ENCODE measurements at places on chromosomes 11 and 22.

DNA sequence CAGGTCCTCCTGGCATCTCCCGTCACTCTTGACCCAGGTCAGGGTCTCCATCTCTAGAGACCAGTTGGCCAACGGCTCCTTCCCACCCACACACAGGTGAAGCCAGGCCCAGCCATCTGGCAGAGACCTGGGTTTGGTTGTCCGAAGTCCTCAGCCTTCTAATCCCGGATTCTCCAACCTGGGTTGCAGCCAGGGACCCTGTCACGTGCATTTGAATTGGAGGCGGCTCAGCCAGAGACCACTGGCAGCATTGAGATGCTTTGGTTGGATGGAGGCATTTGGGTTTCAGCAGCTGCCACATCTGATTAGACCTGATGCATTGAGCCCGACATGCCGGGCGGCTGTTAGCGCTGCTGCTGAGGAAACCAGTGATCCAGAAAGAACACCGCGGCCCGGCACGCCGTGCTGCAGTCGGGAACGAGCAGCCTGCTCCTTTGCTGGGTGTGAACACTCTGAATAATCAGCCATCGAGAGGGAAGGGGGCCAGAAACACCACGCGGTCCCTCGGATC lies 163.2 kb downstream of the BRD1 start:
- no peak for DNase-seq

DNA sequence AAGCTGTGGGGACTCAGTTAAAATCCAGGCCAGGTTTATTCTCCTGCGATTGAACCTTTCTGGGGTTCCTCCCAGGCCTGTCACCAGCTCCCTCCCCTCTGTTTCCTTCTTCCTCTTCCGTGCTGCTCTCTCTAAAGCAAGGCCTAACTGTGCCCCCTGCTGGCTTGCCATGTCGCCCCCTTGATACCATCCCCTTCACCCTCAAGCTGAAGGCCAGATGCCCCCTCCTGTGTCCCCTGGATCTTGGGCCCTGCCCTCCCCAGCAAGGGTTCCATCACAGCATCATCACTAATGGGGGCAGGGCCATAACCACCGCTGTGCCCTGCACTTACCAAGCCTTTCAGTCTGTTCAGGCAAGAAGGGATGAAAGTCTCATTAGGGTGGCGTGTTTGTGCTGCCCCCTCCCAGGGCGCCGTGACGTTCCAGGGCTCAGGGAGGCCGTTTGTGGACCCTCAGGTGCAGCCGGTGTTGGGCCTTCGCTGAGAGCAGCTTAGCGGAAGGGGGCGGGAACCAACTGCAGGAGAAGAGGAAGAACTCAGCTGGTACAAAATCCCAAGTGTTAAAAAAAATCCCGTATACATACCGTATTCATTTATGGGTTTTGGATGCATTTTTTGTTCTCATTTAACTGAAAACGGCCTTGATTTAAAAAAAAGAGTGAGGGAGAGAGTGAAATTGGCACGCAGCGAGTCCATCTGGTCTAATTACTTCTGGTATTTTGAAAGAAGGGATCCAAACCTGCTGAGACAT lies 69.9 kb downstream of the MPPED1 start:
- DNase-seq = no peak

DNA sequence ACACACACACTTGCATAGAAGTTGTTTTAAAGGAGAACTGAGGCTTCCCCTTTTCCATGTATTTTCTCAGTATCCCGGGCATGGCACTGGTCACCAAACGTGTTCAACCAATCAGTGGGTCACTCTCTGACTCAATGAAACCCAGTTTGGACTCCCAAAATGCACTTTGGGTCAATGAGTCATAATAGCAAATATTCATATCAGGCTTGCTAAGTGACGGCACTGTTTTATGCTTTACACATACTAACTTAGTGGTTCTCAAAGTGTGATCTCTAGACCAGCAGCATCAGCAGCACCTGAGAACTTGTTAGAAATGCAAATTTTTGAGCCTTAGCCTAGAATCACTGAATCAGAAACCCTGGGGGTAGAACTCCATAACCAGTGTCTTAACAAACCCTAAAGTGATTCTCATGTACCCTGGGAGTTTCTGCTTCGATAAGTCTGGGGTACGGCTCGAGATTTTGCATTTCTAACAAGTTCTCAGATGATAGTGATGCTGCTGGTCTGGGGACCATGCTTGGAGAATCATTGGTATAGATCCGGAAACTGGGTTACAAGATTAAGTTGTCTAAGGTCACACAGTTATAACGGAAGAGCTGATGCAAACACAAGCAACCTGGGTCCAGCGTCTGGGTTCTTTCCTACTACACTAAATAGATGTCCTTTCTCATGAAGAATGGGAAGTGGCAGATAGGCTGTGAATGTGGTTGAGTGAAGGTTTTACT lies 35.6 kb downstream of the ETS1 start:
- no peak for DNase-seq

DNA sequence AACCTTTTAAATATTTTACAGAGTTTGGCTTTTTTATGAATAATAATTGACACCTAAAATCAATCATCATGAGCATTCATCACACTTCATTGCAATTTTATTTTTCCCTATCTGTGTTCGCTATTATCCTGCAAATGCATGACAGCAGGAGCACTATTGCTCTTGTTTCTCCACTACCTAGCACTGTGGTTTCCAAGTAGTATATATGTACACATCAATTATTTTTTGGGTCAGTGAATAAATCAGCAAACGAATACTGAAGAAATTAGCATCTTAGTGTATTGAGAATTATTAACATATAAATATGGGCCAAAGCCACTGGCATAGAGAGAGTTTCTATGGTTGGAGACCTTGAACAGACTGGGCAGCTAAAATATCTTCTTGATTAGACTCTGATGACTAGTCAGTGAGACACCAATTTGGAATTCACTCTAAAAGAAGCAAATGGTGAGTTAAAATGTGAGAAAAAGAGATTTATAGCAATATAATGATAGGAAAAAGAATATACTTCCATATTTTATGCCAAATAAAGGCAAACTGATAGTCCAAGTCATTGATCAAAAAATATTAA lies 731.1 kb upstream of the LUZP2 start:
- DNase-seq = peak; percentile 17

- no peak for DNase-seq
Observed at GRCh38 chr11:132909021-132909606, 623.2 kb downstream of the OPCML start.

- peak; percentile 96 for DNase-seq
Observed at GRCh38 chr11:69444381-69445130, 36.9 kb upstream of the LINC01488 start.

- DNase-seq = peak; percentile 36
Observed at GRCh38 chr11:107916671-107917241, 11.5 kb upstream of the RAB39A start.

DNA sequence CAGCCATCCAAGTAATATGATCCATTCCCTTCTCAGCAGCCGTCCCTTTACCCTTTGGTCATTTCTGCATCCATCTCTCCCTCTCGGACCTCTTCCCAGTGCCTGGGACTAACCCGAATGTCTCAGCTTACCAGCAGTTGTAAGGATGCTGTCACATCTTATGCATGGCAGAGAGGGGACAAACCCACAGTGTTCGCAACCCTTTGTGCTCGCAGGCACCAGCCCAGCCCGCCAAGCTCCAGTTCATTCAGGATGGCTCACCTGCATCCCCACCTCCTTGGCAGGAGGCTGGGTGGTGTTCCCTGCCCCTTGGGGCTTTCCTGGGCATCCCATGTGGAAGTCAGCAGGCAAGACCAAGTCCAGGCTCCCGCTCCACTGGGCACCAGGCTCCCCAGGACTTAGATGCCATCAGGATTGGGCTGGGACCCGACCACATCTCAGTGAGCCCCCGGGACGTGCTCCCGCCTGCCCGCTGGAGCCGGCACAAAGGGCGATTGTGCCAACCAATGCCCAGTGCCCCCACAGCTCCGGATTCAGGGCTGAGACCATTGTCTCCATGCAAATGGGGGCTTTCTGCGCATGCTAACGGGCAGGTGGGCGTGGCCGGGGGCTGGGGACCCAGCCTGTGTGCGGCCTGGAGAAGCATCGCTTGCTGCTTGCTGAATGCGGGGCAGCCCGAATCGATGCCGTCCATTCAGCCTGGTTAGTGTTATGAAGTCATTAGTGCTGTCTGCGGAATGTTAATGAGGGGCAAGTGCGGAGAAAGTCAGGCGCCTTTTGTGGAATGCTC lies 108.6 kb downstream of the KCNQ1OT1 start:
- DNase-seq = no peak

DNA sequence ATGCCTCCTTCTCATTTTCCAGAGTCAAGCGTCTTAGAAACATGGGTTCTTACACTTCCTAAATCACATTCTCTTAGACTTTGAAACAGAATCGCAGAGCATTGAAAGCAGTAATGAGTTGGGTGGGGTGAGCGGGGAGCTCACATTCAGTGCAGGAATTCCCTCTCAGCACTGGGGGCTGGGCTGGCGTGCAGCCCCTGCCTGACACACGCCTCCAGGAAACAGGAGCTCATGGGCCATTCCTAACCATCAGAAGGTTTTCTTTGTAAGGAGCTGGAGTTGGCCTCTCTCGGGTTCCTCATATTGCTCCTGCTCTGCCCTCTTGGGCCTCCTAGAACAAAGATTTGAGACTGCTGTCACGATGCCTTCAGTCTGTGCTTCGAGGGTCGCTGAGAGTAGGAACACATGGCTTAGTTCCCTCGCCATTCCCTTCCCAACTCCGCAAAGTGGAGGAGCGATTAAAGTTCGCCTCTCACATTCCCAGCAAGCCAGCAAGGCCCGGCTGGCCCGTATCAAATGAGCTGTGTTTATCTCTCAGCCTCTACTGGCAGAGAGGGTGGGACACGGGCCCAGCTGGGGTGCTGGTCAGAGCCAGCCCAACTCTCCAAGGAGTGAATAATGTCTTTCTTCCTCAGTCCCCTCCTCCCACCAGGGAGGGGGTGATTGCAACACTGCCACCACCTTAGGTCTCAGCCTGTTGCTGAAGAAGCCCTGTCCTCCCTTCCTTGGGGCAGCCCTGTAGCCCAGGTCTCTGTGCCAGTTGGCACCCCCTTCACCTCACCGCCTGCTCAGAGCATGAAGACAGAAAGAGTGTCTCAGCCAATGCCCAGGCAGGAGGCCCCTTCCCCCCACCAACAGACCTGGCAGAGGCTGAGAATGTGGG lies 10.4 kb downstream of the CHRDL2 start:
- DNase-seq = peak; percentile 78

GRCh38 chr11:128328955-128329551 lies 258.3 kb downstream of the ETS1 start:
- peak; percentile 90 for DNase-seq

GRCh38 chr22:36463783-36464184 lies 17.7 kb downstream of the TXN2 start:
- DNase-seq = no peak
